SW480 (cell line): ENCODE measurements at places on chromosomes 4 and X.
A peak's percentile ranks its signal among the peaks of the same experiment; 100 is the strongest.

DNA sequence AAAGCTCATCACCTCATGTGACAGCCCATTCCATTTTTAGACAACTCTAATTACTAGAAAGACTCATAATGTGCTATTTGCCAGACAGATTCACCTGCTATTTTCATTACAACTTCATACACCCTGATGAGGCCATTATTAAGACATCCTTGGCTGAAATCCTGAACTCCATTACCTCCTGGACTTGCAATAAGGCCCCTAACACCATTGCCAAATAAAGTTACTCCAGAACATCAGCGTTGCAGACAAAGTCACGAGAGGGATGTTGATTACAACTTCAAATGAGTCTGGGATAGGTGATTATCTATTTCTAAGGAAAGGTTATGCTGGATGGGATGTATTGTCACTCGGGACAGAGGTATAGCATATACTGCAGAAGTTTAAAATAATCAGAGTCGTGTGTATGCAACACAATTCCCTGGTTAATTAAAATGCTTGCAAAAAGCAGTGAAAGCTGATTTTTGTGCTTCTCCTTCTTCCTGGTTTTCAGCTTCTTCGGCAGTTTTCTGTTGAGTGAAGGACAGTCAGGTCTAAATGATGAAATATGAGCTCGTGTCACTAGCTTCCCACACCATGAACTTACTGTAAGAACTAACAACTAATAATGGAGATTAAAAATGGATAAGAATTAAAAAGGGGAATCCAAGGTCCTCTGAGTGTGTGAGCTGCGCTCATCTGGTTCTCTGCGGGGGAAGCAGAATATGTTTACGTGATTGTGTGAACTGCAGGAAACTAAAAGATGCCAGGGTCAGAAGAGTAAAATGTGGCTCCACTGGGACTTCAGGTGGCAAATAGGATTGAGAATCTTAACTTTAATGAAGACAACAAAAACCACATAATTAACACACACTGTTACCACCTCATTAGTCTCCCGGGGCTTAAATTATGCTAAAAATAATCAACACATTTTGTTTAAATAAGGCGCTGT lies 17.6 kb upstream of the SOD3 start:
- DNase-seq: no peak

GRCh38 chrX:12686331-12686730 lies 104.9 kb upstream of the PRPS2 start:
- DNase-seq: no peak

- no peak for DNase-seq
These were observed 162.6 kb upstream of the RAPGEF2 start for GRCh38 chr4:158940271-158940670.

- no peak for DNase-seq
These were observed 92.1 kb downstream of the CEP135 start for GRCh38 chr4:56040842-56041241.

DNA sequence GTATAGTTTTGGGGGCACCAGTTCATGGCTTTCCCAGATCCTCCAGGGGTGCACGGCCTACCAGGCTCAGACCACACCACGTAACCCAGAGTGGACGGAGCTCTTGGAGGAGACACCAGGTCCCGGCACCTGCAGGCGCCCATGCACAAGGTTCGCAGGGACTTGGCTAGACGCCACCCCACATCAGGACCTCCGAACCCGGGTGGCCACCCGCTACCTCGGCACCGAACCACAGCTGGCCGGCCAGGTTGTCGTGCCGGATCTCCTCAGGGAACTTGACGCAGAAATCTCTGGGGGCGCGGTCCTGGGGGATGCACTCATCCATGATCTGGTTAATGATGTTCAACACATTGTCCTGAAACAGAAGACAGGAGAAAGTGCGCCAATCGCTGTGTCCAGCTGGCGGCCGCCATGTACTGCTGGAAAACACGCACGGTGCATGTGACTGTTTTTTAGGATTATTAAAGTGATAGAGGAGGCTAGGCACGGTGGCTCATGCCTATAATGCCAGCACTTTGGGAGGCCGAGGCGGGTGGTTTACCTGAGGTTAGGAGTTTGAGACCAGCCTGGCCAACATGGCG lies 77.1 kb downstream of the ZFYVE28 start:
- no peak for DNase-seq

DNA sequence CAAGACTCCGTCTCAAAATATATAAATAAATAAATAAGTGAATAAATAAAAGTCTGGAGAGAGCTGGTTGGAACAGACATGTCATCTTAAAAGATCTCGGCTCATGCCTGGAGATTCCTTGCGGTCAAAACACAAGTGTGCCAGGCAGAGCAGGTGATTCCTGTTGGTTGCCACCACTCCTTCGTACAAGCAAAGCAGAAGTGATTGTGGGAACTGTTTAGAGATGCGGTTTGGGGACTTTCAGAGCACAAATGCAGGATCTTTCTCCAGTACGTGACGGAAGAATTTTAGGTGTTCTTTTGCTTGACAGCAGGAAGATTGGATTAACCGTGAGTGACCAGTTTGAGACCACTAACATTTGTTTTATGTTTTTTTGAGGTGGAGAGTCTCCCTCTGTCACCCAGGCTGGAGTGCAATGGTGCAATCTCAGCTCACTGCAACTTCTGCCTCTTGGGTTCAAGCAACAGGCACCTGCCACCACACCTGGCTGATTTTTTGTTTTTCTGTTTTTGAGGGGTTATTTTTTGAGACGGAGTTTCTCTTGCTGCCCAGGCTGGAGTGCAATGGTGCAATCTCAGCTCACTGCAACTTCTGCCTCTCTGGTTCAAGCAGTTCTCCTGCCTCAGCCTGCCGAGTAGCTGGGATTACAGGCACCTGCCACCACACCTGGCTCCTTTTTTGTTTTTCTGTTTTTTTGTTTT lies 2.8 kb upstream of the CRLF2 start:
- no peak for DNase-seq

- DNase-seq: peak; percentile 49
These were observed 5.4 kb upstream of the CCDC120 start for GRCh38 chrX:49053223-49054072.

DNA sequence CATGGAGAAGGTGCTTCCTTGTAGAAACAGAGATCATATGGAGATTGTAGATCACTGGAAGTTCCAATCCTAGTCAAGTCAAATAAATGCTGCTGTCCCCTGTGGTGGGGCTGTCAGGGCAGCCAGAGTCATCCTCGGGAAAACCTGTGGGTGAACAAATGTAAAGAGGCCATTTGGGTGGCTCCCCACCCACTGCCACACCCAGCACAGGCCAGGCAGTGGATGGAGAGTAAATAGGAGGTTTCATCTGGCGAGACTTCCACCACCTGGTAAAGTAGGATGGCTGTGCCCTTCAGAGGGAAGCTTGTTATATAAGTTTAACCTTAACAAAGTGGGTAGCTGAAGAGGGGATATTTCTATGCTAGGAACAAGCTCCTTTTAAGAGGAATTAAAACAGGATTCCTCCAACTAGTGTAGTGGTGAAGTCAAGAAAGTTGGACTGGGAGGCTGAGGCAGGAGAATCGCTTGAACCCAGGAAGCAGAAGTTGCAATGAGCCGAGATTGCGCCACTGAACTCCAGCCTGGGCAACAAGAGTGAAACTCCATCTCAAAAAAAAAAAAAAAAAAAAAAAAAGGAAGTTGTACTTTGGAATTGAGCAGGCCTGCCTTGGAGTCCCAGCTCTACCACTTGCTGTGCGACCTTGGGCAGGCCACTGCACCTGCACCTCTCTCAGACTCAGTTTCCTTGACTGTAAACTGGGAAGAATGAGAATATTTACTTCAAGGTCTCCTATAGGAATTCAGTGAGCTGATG lies 273.7 kb downstream of the PTTG2 start:
- DNase-seq: no peak

DNA sequence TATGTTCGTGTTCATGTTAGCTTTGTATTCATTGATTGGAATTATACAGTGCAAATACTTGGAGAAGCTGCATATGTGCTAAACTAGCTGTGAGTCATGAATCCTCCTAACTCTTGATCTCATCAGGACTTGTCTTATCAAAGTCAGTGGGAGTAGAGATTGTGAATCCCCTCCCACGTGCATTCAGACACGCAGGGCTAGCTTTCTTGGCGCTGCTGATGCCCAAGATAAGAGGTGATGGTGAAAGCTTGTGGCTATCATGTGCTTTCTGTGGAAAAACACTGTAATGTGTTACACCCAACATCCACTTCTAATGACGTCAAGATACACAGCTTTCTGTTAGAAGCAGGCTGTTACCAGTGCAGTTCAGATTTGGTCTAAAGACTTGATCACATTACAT lies 348.7 kb upstream of the HAND2 start:
- DNase-seq: no peak

DNA sequence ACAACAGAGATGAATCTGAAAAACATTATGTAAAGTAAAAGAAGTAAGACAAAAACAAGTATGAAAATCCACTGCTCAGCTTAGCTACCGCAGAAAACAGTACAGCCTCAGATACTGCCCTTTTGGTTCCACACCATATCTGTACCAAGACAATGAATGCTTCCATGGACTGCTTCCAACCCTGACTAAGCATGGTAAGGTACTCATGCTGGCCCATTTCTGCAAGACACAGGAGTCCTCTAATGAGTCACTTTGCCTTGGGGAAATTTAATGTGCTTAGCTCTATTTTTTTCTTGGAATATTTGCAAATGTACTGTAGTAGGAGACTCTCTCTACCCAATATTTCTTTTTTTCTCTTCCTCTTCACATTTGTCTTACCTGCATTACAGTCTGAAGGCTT lies 931.7 kb upstream of the HS3ST1 start:
- DNase-seq: no peak

GRCh38 chr4:107993969-107994368 lies 4.3 kb downstream of the HADH start:
- DNase-seq: no peak

DNA sequence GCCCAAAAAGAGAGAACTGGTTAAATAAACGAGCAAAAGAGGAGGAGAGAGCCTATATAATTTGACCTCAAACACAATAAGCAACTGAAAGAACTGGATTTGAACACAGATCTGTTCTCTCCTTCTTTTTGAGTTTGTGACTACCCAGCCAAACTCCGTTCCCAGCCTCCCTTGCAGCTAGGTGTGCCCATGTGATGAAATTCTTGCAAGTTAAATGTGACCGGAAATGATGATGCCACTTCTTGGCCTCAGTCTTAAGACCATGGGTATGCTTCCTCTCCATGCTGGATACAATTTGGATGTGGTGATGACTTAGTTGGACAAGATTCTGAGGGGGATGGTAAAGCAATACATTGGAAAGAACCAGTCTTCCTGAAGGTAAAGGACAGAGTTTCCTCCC lies 204.1 kb downstream of the PTTG2 start:
- no peak for DNase-seq

- no peak for DNase-seq
These were observed 27.0 kb upstream of the ADH1C start for GRCh38 chr4:99379571-99379970.

DNA sequence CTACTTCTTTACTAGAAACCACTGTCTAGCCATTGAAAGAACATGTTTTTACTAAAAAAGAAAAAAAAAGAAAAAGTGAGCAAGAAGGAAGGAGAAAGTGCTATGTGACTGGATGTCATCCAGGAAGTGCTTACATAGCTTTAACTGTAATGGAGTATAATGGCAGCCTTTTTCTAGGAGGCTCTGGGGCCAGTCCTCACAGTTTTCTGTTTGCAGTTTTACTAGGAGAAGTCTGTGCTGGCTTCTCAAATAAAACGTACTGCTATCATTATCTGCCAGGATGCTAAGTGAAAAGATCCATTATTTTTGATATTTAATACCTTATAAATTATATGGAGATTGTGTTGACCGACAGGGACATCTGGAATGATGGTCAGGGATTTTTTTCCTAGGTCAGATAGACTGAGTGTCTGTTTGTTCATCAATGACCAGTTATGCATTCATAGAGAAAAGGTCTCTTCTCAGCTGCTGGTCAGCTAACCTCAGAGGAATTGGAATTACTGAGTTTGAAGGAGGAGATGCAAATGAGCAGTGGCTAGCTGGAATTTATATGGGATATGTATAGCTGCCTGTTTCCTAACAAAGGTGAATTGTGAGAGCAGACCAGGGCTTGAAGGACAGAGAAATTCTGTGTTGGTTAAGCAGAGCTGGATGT lies 21.7 kb downstream of the LPAR4 start:
- no peak for DNase-seq

GRCh38 chr4:22356987-22357596 lies 158.8 kb downstream of the ADGRA3 start:
- DNase-seq: peak; percentile 22

DNA sequence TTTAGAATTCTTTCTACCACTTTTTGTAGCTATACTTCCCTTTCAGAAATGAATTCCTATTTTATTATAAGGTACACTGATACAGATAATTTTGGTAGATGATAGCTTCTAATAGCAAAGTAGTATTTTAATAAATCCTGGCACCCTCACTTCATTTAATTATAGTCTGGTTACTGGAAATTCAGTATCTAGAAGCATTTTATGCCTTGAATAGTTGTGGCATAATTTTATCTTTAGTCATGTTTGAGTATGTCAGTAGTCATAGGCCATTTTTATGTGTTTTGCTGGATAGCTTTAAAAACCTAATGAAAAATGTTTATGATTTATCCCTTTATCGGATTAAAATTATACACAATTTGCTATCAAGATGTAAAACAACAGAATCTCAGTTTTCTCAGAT lies 92.3 kb downstream of the DIAPH2 start:
- no peak for DNase-seq

- DNase-seq: no peak
These were observed 2.5 kb downstream of the USP51 start for GRCh38 chrX:55487143-55487542.

- no peak for DNase-seq
These were observed 326.3 kb downstream of the LDB2 start for GRCh38 chr4:16572161-16572560.

DNA sequence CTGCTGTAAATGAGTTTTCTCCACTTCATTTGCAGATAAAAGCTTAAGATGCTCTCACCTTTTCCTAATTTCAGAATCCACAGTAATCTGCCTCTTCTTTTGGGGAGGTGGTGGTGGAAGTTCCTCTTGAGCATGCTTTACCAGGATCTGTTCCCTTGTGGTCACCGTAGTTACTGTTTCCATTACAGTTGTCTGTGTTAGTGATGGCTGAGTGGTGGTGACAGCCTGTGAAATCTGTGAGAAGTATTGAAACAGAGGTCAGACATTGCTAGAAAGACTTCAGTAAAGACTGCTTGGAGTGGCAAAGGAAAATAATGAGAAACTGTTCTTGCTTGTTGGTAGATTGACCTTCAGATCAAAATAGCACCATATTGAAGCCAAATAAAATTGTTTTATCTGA lies 666.2 kb downstream of the DMD start:
- DNase-seq: no peak

GRCh38 chrX:150454083-150454482 lies 91.0 kb downstream of the MAMLD1 start:
- DNase-seq: no peak

DNA sequence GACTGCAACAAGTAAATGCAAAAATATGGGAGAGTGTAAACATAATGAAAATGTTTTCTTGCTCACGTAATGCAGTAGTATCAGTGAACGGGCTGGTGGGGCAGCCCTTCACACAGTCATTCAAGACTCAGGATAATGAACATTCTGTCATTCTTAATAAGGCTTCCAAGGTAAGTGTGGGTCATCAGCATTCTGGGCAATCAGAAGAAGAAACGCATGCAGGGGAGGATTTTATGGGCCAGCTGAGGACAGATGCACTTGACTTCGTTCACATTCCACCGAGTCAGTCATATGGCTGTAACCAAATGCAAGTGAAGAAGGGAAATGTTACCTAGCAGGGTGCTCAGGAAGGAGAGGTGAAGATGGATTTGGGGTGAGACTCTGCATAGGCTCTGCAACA lies 68.0 kb upstream of the MAP9 start:
- no peak for DNase-seq

GRCh38 chr4:141158219-141158618 lies 24.9 kb upstream of the RNF150 start:
- DNase-seq: peak; percentile 32
